ENCODE measurements at places on chromosomes 4 and X. TPM values are rescaled to one million over a fixed set of nuclear protein-coding genes. Genes with fewer than 3 reads are reported as not detected.

DNA sequence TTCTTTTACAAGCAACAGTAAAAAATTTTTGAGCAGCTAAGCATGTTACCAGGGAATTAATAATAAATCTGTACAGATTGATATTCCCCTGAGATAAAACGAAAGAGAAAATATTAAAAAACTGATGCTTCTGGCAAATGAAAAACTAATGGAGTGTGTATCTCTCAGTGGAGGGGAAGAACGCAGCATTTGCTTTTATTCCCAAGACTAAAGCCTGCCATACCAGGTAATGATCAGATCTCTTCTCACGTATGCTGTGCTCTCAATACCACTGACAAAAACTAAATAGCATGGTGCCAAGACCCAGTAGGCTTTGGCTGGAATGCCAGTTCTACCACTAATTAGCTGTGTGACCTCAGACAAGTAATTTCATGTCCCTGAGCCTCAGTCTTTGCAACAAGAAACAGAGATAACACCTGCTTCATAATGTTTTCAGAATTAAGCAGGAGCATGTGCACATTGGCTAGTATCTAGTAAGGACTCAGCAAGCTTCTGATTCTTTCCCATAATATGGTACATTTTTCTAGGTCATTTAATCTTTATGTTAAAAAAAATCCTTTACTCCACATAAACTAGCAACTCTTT is 179.6 kb downstream of the CENPC start:
- no peak for DNase-seq

DNA sequence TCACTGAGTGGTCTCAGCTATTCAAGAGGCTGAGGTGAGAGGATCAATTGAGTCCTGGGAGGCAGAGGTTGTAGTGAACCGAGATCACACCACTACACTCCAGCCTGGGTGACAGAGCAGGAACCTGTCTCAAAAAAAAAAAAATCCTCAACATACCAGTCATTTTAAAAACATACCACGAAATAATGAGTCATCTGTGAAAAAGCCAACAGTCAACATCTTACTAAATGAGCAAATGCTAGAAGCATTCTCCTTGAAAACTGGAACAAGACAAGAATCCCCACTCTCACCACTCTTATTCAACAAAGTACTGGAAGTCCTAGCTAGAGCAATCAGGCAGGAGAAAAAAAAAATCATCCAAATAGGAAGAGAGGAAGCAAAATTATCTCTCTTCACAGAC is 104.0 kb upstream of the ARHGEF9 start:
- no peak for DNase-seq

DNA sequence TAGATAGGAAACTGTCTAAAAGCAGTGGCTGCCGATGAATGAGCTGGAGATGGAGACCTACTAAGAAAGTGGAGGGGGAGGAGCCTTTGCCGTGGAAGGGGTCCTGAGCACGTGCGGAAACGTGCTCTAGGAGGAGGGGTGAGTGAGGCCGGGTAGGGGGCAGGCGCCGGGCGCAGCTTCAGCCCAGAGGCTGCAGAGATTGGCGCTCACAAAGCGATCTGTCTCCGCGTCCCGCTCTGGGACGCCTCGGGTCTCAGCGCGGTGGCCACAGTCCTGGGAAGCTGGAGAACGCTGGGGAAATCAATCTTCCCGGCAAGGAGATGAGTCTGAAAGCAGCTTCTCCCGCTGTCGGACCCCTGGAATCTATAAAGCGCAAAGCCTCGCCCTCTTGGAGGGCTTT is 444 bp upstream of the ARHGAP6 start:
- no peak for DNase-seq

DNA sequence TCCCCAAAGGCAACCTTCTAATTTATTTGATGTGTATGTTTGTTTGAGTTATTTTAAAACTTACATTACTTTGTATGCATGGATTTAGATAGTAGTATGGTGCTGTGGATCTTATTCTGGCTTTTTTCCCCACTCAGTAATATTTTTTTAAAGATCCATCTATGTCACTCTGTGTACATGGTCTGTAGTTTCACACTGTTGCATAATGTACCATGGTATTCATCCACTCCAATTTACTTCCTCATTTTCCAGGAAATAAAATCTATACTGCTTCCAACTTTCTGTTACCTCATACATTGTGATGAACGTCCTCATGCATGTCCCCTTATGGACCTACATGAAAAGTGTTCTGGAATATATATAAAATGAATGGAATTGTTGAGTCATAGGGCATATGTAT is 17.6 kb downstream of the ARMCX2 start:
- DNase-seq = no peak

DNA sequence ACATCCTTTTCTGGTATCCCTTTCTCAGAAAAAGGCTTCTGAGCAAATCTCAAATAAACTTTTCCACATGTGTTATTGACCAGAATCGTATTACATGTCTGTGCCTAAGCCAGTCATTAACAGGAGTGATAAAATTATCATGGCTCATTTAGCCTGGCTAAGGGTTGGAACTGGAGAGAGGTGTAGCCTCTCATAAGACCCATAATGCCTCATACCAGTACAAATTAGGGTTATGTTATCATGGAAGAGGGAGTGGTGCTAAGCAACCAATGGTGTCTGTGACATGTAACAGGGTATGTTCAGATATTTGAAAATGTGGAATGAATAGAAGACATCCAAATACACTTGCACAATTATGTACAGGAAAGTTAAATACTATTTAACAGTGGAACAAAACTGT is 99.6 kb upstream of the CCDC160 start:
- DNase-seq = no peak

DNA sequence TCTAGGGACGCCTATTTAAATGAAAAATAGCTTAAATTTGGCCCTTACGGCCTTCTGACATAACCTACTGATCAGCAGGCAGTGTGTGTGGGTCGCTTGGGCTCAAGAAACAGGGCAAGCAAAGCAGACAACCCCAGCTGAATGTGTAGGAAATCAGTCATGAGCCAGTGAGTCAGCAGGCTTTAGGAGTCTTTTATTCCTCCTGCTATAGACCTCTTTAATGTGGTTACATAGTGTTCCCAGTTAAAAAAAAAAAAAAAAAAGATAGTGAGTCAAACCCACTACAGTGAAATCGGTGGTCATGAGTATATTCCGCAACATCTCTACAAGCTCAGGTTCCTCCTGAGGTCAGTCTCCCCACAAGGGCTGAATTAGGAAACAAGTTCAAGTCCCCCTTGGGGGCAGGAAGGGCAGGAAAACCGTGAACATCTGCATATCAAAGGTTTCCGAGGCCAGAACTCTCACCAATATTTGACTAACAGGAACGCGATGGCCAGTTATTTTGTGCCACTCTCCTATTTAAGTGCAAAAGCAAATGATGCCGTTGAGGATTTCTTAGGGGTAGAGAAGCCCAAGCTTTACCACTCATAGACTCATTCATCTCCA is 32.7 kb downstream of the ACSL1 start:
- DNase-seq = no peak

DNA sequence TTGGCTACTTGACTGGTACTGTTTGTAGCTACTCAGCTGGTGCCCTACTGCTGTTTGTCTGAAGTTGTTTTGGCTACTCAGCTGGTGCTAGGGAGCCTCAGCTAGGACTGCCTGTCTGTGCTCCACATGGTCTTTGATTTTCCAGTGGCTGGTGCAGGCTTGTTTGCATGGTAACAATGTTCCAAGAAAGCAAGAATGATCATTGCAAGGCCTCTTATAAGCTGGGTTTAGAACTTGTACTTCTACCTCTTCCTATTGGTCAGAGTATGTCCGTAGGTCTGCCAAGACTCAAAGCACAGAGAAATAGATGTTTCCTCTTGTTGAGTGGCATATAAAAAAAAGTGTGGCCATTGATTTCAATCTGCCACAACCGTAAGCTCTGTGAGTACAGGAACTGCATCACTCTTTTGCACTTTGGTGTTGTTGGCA is 17.6 kb downstream of the NFKB1 start:
- no peak for DNase-seq

DNA sequence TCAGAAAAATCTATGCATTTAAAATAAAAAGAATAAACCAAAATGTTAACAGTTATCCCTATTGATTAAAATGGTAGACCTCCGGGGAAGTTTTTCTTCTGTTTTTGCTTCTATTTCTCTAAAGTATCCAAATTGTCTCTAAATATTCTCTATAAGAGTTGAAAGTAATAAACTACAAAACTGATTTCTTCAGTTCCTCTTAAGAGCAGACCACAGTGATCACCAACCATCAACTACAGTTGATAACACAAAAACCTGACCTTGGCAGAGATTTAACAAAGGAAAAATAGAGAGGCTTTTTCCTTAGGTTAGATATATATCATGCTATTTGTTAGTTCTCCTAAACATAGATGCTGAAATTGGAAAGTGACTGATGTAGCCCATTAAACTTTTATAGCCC is 27.3 kb downstream of the DDX60 start:
- no peak for DNase-seq

DNA sequence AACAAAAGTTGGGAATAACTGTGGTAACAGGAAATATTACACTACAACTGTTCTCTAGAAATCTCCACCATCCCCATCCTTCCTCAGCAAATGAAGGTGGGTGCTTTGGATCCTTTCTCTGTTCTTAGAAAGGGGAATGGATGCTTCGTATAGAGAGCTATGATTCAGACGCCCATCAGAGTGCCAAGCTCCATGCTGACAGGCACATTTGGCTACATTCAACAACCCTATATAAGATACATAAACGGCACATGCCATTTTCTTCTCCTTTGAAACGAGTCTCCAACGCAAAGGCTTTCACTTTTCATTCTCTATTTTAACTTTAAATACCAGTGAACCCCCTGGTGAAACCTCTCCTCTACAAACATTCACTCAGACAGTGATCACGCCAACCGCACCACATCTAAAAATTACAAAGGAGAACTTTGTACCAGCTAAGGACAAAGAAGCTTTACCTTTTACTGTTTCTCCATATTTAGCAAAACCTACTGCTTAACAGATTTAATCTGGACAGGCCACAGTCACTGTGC is 172.5 kb downstream of the TSPAN5 start:
- DNase-seq = no peak

The KDM5C gene
- 75.2 TPM for total RNA-seq

The TMPRSS11E gene
- not detected for total RNA-seq

The DOCK11 gene
- 13.7 TPM for total RNA-seq

The GABRE gene
- 1.0 TPM for total RNA-seq

The CT45A1 gene
- total RNA-seq = not detected

The PDE5A gene
- 17.0 TPM for total RNA-seq

Measured in chondrocyte (in vitro differentiated cells).